ENCODE measurements at places on chromosomes 12 and 14.
A peak's percentile ranks its signal among the peaks of the same experiment; 100 is the strongest.

DNA sequence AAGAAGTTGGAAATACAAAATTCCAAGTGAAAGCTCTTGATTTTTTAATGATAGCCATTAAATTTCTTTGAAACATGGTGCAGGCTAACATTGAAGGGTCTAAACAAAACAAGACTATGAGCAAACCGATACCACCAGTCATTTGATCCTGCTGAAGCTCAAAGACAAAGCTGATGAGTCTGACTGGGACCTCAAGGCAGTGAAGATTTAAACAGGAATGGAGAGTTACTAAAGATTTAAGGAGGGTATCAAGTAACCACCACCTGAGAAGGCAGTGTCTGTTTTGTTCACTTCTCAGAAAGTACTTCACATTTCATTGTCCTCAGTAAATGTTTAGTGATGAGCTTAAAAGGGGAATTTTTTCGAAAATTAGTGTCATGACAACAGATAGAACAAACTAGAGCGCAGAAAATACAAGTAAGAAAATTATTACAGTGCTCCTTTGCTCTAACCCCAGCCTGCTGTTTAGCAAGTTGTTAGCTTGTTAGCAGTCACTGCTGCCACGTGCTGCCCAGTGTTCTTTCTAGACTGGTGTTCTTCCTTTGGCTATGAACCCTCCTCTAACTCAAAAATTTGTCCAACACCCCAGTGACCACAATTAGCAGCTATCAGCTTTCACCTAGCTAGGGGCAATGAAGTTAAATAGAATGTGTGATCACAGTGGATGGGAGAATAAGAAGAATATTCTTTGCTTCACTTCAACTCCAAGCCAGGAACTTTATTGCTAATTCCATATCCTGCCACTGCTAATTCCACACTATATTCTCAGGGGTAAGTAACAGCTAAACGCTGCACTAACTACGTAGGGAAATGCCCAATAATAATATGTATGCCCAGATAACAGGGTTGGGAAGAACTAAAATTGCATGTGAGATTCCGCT is 41.1 kb downstream of the YAF2 start:
- DNase-seq: no peak

DNA sequence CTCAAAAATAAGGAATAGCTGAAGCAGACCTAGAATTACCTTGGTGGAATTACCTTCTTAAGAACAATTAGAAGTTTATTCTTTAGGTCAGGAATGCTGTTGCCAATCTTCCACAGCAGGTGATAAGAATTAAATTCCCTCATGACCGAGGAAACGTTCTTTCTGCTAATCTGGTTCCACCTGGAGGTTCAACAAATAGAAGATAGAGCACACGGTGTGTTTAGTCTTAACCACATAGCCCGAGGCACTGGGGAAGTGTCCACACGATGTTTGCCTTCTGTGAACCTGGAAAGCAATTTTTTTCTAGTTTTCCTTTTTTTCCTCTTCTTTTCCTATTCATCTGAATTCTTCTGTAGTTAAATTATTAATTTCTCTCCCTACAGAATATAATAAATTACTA is 906.9 kb downstream of the NRXN3 start:
- no peak for DNase-seq

DNA sequence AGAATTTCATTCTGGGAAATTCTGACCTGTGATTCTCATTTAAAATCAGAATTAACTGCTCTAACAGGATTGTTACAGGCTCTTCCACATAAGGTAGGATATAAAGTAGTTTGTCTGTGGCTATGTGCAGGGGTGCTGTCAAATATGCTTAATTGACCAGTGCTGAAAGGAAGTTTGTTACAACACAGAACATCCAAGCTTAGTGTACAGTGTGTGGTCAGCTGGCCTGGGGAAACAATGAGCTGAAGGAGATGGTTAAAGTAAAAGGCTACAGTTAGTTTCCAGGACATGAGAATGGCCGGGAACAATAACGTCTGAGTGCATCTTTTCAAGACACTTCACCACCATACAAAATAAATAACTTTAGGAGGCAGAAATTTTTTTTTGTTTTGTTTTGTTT is 68.0 kb downstream of the PKP2 start:
- no peak for DNase-seq

GRCh38 chr12:52601671-52602070 is 408 bp upstream of the KRT72 start:
- DNase-seq: no peak

- no peak for DNase-seq
Measured at GRCh38 chr12:1915082-1915968, 3.1 kb downstream of the CACNA2D4 start.

DNA sequence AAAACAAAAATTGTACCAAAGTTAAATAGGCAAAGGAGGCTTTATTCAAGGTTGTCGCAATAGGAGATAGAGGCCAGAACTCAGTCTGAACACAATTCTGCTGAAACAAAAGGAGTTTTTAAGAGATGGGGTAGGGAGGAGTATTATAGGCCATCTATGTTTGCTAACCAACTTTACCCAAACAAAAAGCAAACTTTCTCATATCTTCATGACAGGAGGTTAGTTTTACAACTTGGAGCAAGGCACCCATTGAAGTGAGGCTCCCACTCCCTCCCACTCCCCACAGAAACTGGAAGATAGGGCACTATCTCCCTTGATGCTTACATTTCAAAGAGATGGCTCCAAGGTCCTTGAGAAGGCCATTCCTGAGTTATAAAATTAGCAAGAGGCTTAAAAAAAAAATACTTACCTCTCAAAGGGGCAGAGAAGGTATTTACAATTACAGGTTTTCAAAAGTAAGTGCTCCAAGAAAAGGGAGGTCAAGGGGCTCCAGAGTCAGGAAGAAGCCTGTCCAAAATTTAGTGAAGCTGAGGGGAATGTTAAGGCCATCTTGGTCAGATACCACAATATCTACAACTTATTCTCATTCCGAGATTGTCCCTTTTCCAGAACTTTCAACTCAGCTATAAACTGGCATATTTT is 84.4 kb upstream of the DHRS4 start:
- DNase-seq: no peak

DNA sequence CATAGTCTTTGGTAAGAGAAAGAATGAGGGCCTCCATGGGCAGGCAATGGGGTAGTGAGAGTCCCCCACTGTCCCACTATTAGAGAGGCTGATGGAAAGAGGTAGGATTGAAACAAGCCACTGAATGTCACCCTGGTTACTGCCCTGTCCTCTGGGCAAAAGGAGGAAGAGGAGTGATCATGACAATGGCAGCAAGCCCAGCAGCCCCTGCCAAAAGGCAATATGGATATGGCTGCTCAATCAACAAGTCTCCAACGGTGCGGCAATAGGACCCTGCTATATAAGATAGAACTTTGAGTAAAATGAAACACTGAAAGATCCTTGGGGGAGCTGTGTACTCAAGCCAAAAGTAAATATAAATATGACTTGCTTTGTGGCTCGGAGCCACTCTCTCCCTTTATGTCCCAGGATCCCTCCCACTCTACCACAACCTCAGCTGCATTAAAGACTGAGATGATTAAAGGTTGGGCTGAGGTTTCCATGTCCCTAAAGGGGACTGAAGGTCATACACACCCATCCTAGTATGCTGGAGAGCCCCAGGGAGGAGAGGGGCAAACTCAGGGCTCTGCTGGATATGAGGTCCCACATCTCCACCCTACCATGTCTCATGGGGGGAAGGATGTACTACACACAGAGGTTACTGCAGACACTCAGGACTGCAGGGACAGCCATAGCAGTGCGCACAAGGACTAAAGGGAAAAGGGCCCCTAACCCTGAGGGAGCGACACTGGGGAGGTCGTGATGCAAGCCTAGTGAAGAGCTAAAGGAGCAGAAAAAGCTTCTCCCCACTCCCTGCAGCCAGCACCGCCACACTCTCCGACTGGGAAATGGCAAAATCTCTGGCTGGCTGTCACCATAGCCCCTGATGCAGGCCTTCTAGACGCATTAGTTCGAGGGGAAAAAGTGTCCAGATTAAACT is 5.9 kb downstream of the POMT2 start:
- DNase-seq: no peak

GRCh38 chr14:32491416-32492016 is 162.4 kb downstream of the AKAP6 start:
- DNase-seq: no peak

DNA sequence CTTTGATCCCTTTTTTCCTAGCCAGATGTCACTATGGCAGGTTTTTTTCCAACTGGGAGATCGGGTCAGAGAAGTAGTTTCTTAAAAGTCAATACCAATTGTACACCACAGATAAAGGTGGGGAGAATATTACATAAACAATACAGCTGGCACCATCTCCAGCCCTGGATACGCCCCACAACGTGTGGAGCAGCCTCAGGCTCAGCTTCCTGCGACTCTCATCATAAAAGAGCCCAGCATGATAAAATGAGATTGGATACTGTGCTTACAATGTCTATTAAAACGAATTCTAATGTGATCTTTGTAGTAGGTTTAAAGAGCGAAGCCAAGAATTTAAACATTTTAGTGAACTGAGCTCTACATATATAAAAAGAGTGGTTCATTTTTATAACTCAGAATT is 21.5 kb downstream of the EFCAB11 start:
- no peak for DNase-seq

DNA sequence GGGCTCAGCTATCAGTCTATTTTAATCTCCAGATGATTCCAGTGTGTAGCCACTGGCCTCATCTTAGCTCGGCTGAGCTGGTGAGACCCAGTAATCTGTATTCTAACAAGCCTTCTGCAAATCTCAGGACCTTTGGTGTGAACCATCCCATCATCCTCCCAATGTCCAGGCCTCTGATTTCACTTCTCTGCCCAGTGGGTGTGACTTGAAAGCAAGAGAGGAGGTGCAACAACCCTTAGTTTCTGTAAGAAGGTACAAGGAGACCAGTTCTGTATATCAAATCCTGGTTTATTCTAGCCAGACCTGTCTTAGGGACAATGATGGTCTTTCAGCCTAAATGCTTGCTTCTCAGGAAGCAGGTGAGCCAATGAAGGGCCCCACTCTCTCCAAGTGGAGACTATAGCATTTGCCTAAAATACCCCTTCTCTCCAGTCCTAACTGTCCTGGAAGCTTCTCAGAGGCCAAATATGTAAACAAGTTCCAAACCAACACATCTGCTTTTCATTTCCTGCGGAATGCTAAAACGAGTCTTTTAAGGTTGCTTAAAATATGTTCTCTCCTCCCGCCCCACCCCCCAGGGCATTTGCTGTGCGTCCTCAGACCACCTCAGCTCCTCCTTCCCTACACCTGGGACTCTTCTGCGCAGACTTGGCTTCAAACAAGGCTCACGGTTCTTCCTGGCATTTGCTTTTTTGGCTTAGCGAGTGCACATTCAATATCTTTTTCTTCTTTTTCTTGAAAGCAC is 78.4 kb upstream of the FUT8 start:
- DNase-seq: peak; percentile 92

DNA sequence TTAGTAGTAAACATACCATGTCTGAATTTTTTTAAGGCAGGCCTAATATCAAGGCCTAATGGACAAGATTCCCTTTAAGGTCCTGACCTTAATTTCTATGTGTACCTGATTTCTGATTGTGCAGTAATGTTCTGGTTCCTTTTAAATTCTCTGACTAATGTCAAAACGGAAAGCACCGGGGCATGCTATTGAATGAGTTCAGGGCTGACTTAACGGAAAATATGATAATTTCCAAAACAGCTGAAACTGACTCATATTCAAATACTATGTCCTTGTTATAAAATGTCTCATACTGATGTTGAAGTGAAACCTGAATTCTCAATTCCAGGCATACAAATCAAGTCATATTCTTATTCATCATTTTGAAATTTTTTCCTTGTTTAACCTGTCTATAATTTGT is 6.7 kb downstream of the TAS2R43 start:
- no peak for DNase-seq

- peak; percentile 61 for DNase-seq
Measured at GRCh38 chr14:97266653-97267052, 469.5 kb downstream of the VRK1 start.

DNA sequence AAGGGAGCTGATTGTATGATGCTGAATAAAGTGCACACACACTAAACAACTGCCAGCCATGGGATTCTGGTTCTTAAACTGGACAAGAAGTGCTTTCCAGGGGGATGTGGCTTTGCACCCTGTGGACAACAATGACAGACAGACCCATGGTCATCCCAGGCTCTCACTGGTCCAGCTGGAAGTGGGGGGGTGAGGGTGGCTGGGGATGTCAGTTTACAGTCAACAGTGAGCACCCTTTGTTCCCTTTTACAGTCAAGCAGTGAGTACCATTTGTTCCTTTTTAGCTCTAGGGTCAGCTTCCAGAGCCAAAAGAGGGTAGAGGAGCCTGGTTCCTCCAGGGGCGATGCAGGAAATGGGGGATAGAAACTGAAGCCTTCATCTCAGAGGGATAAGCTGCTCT is 100.7 kb downstream of the SMOC1 start:
- DNase-seq: no peak

DNA sequence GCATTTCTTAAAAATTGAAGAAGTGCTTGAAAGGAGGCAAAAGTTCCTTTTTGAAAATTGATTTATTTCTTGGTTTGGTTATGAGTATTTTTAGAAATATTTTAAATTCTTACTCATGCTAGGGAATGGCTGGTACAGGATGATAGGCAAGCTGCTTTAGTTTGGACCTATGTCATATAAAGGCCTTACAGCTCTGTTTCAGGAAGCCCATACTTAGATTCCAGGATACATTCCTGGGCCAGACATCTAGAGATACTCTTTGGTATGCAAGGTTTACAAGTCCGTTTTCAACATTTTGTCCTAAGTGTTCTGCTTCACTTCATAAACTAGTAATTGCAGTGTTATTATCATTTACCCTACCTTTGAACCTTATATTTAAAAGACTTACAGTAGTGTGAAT is 186.8 kb downstream of the FUT8 start:
- DNase-seq: peak; percentile 15

DNA sequence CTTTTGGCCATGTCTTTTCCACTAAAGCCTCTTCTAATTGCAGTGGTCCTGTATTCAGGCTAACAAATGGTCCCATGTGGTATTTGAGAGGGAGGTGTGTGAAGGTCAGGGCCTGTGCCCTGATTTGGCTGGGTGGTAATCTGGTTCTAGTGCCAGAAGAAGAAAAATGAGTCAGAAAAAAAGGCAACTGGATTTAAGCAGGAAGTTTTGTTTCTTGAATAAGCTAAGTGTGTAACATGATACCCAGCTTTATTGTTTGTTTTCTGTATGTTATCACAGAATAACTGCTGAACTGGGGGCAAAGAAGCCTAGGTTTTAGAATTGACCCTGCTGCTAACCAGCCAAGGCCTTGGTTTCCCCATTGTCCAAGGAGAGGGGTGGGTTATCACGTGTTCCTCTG is 134.0 kb downstream of the ANO6 start:
- DNase-seq: no peak

GRCh38 chr14:96847451-96847850 is 50.3 kb downstream of the VRK1 start:
- no peak for DNase-seq

- peak; percentile 20 for DNase-seq
Measured at GRCh38 chr12:124321040-124321481, 26.2 kb downstream of the RFLNA start.

- DNase-seq: no peak
Measured at GRCh38 chr14:63543826-63544406, 739 bp upstream of the PPP2R5E start.

DNA sequence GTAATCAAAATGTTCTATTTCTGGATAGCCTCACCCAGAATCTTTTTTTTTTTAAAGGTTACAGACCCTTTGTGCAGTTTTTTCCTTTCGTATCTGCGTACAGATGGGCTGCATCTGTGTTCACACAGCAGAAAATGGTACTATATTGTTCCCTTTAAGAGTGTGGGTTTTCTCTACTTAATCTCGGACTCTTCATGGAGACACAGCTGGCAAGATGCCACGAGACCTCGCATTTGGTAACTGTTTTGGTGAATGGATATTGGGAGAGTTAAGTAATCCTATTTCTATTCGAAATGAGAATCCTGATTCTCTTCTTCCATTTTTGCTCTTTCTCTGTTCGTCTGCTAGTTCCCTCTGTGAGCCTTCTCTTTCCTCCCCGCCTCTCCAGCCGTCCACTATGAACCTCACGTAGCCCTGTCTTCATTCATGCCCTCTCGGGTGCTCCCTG is 85.7 kb downstream of the SAMD4A start:
- no peak for DNase-seq

Measured in fibroblast of skin of left quadriceps (primary cell).